ENCODE measurements at places on chromosomes 1 and 21.

DNA sequence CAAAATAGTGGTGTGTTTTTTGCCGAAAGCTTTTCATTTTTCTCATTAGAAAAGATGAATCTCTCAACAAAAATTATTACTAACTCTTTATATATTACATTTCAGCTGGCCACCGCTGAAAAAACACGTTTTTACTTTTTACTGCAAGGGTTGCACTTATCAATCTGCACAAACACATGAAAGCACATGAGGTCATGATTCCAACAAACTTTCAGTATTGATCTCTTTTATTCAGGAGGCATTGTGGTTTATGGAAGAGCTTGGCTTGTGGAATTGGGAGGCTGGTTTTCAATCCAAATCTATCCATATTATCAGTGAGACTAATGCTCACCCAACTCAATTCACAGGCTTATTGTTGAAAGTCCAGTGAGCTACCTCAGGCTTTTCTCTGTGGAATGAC lies 20.6 kb upstream of the LPGAT1 start:
- no peak for DNase-seq

GRCh38 chr21:29763674-29764073 lies 176.1 kb downstream of the GRIK1 start:
- no peak for DNase-seq

DNA sequence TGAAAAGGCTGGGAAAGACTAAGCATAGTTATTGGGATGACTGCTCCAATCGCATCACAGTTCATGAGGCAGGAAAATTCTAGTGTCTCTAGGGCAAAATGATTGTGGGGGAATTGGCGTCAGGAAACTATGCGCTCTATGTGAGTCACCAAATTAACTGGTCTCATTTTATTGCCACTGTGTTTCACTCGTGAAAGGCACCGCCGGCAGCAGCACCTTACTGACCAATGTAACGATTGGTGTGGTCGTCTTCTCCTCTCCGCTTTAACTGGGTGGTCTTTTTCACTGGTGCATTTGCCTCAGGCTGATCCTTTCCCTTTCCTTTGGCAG lies 83.5 kb downstream of the SPAG17 start:
- no peak for DNase-seq

GRCh38 chr1:41444785-41445184 lies 39.7 kb downstream of the EDN2 start:
- no peak for DNase-seq

DNA sequence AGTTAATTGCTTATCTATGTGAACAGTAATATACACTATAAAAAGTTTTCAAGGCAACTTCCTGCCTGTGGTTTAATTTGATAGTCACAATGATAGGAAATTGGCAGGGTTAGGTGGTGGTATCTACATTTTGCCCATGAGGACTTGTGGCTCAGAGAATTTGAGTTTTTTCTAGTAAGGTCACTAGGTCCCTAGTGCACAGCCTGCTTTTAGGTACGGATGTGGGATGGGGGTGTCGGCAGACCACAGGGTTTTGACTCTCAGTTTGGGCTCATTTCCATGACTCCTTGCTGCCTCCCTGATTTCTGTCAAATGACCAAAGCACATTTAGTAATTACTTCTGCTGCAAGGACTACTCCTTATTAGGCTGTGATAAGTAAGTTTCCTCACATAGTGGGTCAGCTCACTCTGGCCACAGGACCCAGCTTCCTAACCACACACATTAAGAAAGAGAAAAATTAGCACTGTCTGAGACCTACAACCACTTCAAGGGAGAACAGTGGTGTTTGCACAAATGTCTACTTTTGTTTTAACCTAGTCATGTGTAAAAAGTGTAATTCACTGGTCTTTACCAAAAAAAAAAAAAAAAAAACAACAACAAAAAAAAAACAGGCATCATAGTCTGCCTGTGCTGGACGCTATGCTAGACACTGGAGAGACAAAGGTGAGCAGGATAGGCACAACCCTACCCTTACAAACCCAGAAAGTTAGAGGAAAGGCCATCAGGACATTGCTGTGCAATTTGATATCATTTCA lies 43.7 kb downstream of the MRPL39 start:
- peak; percentile 9 for DNase-seq

- DNase-seq = no peak
These were observed 8.2 kb upstream of the TNFRSF25 start for GRCh38 chr1:6473974-6474814.

GRCh38 chr1:203795441-203796235 lies at the start of the genes ZBED6 and ZC3H11A:
Gene ZBED6 (plus strand): TSS chr1:203795623. CDS start chr1:203797523, 1,900 bp downstream.
Gene ZC3H11A (plus strand): TSS chr1:203795623. CDS start chr1:203817071, 21,448 bp downstream.
- peak; percentile 98 for DNase-seq

DNA sequence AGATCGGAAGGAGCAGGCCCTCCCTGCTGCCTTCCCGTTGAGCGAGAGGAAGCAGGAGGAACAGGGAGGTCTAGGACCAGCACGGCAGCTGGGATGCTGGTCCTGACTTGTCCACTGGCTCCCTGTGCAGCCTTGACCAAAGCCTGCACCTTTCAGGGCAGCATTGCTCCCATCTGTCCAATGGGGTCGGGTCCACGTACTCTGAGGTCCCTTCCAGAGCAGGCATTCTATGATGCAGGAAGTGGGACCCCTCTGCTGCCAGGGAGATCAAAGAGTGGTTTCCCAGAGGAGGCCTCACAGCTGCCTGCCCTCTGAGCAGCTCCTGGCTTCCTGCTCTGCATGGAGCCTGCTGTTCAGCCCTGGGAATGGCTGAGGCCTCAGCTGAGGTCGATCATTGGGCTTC lies 21.7 kb upstream of the ZNF362 start:
- DNase-seq = no peak

GRCh38 chr1:67791261-67791660 lies 42.0 kb downstream of the GNG12 start:
- DNase-seq = no peak

DNA sequence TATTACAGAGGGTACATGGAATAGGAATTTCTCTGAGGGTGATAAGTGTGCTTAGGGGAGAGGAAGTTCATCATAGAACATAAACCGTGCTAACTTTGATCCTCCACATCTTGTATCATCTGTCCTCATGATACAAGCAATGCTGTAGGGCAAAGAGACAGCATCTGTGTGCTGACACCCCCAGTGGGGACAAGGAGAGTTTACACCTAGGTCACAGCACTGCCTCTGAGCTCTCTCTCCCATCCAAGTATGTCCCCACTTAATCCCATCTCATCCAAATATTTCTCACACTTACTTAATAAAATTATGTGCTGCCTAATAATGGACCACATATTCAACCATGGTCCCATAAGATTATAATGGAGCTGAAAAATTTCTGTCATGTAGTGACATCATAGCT lies 4.3 kb upstream of the TEDDM1 start:
- no peak for DNase-seq

GRCh38 chr1:6260433-6260934 lies 414 bp downstream of the GPR153 start:
- no peak for DNase-seq

GRCh38 chr1:197862221-197862620 lies 40.2 kb upstream of the C1orf53 start:
- DNase-seq = no peak

GRCh38 chr1:47924270-47925048 lies 72.7 kb downstream of the TRABD2B start:
- DNase-seq = no peak

GRCh38 chr21:39666026-39666425 lies 53.3 kb downstream of the B3GALT5 start:
- DNase-seq = no peak

DNA sequence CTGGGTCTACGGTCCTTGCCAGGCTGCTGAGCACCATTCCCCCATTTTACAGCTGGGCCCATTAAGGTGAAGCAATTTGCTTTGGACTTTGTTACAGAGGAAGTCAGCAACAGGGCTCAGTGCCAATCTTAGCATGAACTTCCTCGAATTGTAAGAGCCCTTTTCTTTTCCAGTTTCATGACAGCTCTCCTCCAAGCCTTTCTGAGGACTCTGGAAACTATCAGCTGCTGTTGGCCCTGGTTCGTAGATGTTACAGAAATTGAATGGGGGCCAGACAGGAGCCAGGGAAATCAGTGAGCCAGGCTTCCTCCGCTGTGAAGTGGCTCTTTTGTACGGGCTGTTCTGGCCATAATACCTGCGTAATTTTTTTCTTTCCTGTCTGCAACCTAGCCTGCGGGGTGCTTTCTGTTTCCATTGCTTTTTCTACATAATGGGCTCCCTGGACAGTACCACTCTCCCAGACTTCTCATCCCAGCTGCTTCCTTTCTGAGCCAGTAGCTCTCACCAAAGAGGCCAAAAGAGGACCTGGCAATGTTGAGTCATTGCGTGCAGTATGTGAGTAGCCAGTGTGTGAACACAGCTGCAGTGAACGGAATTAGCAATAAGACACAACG lies 386.3 kb downstream of the DISC1 start:
- no peak for DNase-seq

GRCh38 chr1:222930070-222930469 lies 115.2 kb downstream of the DISP1 start:
- DNase-seq = no peak

GRCh38 chr21:14991957-14992356 lies 72.8 kb downstream of the NRIP1 start:
- DNase-seq = no peak

GRCh38 chr1:225677350-225678124 lies 24.6 kb upstream of the ENAH start:
- DNase-seq = no peak

DNA sequence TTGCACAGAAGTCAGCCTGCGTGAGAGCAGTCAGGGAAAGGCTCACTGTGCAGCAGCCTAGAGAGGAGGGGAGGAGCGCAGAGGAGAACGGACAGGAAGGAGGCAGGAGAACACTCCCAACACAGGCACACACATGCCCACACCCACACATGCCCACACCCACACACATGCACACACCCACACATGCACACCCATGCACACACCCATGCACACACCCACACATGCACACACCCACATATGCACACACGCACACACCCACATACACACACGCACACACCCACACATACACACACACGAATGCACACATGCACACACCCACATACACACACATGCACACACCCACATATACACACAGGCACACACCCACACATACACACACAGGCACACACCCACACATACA lies 7.1 kb downstream of the SUMO3 start:
- no peak for DNase-seq

DNA sequence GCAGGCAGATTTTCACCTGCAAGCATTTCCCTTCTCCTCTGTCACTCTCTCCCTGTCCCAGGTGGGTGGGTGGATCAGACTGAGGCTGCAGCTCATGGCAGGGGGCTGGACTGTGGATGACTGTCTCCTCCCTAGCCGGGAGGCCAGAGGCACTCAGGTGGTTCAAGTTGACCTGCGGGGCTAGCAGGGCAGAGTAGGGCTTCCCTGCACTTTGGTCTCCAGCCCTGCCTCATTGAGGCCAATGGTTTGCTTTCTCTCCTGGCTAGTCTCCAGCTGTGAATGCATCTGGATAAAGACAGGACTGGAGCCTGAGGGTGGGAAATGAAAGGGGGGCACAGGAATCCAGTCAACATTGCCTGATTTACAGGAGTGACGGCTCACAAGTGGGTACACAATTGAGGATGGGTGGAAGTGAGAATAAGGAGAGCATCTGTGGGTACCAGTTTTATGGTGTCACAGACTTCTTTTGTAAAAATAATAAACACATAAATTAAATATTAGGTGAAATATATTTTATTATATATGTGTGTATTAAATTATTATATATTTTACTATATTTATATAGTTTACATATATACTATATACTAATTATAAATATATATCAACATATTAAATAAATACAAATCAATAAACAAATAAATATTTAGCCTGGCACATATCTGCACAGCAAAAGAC lies 25.6 kb downstream of the RUNX1 start:
- no peak for DNase-seq

GRCh38 chr1:96587222-96587621 lies 134.4 kb upstream of the PTBP2 start:
- DNase-seq = no peak

GRCh38 chr1:206002871-206003801 lies at the start of gene RAB7B:
Gene RAB7B (minus strand): TSS chr1:206003395. CDS start chr1:205994135, 9,260 bp downstream.
- no peak for DNase-seq

- no peak for DNase-seq
These were observed 18.0 kb downstream of the RHBDL2 start for GRCh38 chr1:38923607-38924006.

- DNase-seq = no peak
These were observed 771 bp downstream of the PACC1 start for GRCh38 chr1:212413902-212414327.

- no peak for DNase-seq
These were observed 7.0 kb upstream of the CCT8 start for GRCh38 chr21:29080454-29080941.

- no peak for DNase-seq
These were observed 158.1 kb downstream of the SLC45A1 start for GRCh38 chr1:8476006-8476405.

- DNase-seq = no peak
These were observed 17.4 kb downstream of the PEA15 start for GRCh38 chr1:160222546-160222945.

DNA sequence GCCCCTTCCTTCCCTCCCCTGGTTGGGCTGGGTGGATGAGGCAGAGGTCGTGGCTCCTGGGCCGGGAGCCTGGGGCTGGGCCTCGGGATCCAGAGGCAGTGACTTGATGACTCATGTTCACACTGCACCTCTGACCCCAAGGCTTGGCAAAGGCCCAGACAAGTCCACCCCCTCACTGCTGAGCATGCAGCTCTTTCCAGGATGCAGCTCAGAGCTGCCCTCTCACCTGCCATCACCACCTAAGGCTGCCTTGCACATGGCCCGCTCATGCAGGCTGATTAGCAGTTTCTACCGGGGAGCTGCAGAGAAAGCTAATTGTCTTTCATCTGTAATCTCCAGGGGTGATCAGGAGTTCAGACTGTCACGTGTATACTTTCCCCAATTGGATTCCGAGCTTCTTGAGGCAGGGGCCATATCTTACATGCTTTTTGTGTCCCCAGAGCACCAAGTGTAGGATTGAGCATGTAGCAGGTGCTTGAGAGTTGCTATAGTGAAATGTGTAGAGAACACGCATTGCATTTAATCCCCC lies 62.1 kb downstream of the LRRN2 start:
- no peak for DNase-seq

DNA sequence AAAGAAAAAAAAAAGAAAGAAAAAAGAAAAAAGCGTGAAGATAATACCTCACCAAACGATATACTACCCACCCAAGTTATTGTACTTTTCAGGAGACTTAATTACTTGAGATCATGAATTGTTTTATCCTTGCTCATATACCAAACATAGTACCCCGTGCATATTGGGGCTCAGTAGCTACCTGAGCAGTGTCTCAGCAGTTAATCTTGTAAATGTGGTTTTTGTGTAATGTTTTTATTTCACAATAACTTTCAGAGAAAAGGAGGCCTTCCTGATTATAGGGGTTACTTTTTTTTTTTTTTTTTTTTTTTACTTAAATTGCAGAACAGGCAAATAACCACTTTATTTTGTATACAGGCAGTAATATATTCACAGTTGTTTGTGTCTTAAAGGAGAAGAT lies 80.3 kb downstream of the OSBPL9 start:
- no peak for DNase-seq

GRCh38 chr1:11731691-11732283 lies 4.1 kb upstream of the AGTRAP start:
- no peak for DNase-seq

DNA sequence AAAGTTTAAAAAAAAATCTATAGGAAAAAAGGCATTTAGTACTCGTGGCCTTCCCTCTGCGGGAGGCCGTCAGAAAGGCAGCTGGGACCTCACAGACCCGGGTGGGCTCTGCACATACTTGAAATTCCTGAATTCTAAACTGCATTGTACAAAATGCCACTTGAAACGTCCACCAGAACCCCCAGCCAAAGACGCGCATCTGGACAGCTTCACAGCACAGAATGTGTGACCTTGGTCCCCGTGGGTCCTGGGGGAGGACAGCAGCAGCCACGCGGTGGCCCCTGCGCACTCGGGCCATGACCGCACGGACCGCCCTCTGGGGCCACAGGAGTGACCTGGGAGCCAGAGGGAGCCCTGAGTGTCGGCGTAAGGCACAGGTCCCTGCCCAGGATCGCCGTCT lies 20.6 kb upstream of the MRPS14 start:
- no peak for DNase-seq

Data from T-helper 1 cell (primary cell).